A549 treated with RU486 at 1 μM for 4 hours (cell line): ENCODE measurements at places on chromosomes 1 and 21. TPM values are rescaled to one million over a fixed set of nuclear protein-coding genes. Genes with fewer than 3 reads are reported as not detected.

The OR2T33 gene
- total RNA-seq: not detected in 5 replicates

The FMOD gene
- total RNA-seq: 0.09 to 0.10 TPM in 2 of 5 replicates, not detected in the others

The COL9A2 gene
- total RNA-seq: 0.23 to 0.28 TPM (median 0.25 TPM) in 5 replicates

The PTGFR gene
- total RNA-seq: not detected in 5 replicates

The OSCP1 gene
- 5.5 to 7.0 TPM (median 6.1 TPM) in 5 replicates for total RNA-seq

The DYNLT4 gene
- 0.32 to 0.64 TPM (median 0.48 TPM) in 4 of 5 replicates, not detected in the other for total RNA-seq

The MCOLN3 gene
- total RNA-seq: 1.7 to 3.8 TPM (median 3.6 TPM) in 5 replicates

The LRRC3 gene
- total RNA-seq: 1.0 to 2.1 TPM (median 1.6 TPM) in 5 replicates

The CLCA4 gene
- not detected in 5 replicates for total RNA-seq

The MFAP2 gene
- 0.21 to 0.53 TPM (median 0.45 TPM) in 4 of 5 replicates, not detected in the other for total RNA-seq

The OR2AK2 gene
- total RNA-seq: not detected in 5 replicates

The RIMS3 gene
- 0.46 to 1.1 TPM (median 0.91 TPM) in 5 replicates for total RNA-seq

The SPATA1 gene
- total RNA-seq: 0.43 to 1.7 TPM (median 0.95 TPM) in 3 of 5 replicates, not detected in the others

The FBXO2 gene
- 6.0 to 11.7 TPM (median 9.1 TPM) in 5 replicates for total RNA-seq

The CELA2A gene
- total RNA-seq: 0.17 TPM in 1 of 5 replicates, not detected in the others

The CDCA8 gene
- 46.5 to 51.6 TPM (median 50.2 TPM) in 5 replicates for total RNA-seq

The TESK2 gene
- 0.24 to 0.43 TPM (median 0.33 TPM) in 5 replicates for total RNA-seq

The OR2T35 gene
- total RNA-seq: not detected in 5 replicates

The LMX1A gene
- not detected in 5 replicates for total RNA-seq

The HPDL gene
- 3.6 to 6.2 TPM (median 4.7 TPM) in 5 replicates for total RNA-seq

The TACSTD2 gene
- total RNA-seq: 0.14 TPM in 1 of 5 replicates, not detected in the others

The TMPRSS2 gene
- 0.09 to 0.26 TPM (median 0.13 TPM) in 3 of 5 replicates, not detected in the others for total RNA-seq

The CCDC24 gene
- total RNA-seq: 5.9 to 7.6 TPM (median 7.3 TPM) in 5 replicates

The RLF gene
- 3.2 to 6.3 TPM (median 5.7 TPM) in 5 replicates for total RNA-seq

The CAPN2 gene
- 353 to 461 TPM (median 419 TPM) in 5 replicates for total RNA-seq

The NOTCH2 gene
- 14.5 to 28.1 TPM (median 25.6 TPM) in 5 replicates for total RNA-seq

The MAN1C1 gene
- 0.08 to 0.22 TPM (median 0.14 TPM) in 5 replicates for total RNA-seq

The C1orf87 gene
- total RNA-seq: not detected in 5 replicates

The ADGRL4 gene
- total RNA-seq: not detected in 5 replicates

The MSH4 gene
- not detected in 5 replicates for total RNA-seq

The NPHS2 gene
- total RNA-seq: not detected in 5 replicates

The SH3GLB1 gene
- total RNA-seq: 31.6 to 35.6 TPM (median 34.7 TPM) in 5 replicates

The COL24A1 gene
- total RNA-seq: 0.02 TPM in 1 of 5 replicates, not detected in the others

The LCE3C gene
- total RNA-seq: not detected in 5 replicates

The OXCT2 gene
- 0.32 to 0.60 TPM (median 0.52 TPM) in 5 replicates for total RNA-seq

The LMOD1 gene
- total RNA-seq: 0.05 TPM in 1 of 5 replicates, not detected in the others

The TMEM269 gene
- 0.08 to 0.18 TPM (median 0.12 TPM) in 4 of 5 replicates, not detected in the other for total RNA-seq

The PFDN2 gene
- 118 to 142 TPM (median 129 TPM) in 5 replicates for total RNA-seq

The OR2T2 gene
- total RNA-seq: not detected in 5 replicates

The GSTM5 gene
- not detected in 5 replicates for total RNA-seq

The TAS1R1 gene
- total RNA-seq: not detected in 5 replicates

The FGR gene
- total RNA-seq: 0.06 to 0.09 TPM in 2 of 5 replicates, not detected in the others

The THEM5 gene
- total RNA-seq: not detected in 5 replicates

The APCS gene
- total RNA-seq: not detected in 5 replicates

The USH2A gene
- total RNA-seq: not detected in 5 replicates

The ZNF683 gene
- not detected in 5 replicates for total RNA-seq

The PPFIA4 gene
- 0.19 to 0.67 TPM (median 0.51 TPM) in 5 replicates for total RNA-seq

The OLIG2 gene
- total RNA-seq: not detected in 5 replicates

The IVL gene
- 0.08 TPM in 1 of 5 replicates, not detected in the others for total RNA-seq

The CCDC27 gene
- not detected in 5 replicates for total RNA-seq

The KRTAP21-3 gene
- total RNA-seq: not detected in 5 replicates

The MTARC2 gene
- total RNA-seq: 10.3 to 13.0 TPM (median 10.8 TPM) in 5 replicates

The CD1E gene
- total RNA-seq: not detected in 5 replicates

The STIL gene
- total RNA-seq: 8.0 to 11.0 TPM (median 10.6 TPM) in 5 replicates
